ENCODE measurements at places on chromosomes 13 and 19.

DNA sequence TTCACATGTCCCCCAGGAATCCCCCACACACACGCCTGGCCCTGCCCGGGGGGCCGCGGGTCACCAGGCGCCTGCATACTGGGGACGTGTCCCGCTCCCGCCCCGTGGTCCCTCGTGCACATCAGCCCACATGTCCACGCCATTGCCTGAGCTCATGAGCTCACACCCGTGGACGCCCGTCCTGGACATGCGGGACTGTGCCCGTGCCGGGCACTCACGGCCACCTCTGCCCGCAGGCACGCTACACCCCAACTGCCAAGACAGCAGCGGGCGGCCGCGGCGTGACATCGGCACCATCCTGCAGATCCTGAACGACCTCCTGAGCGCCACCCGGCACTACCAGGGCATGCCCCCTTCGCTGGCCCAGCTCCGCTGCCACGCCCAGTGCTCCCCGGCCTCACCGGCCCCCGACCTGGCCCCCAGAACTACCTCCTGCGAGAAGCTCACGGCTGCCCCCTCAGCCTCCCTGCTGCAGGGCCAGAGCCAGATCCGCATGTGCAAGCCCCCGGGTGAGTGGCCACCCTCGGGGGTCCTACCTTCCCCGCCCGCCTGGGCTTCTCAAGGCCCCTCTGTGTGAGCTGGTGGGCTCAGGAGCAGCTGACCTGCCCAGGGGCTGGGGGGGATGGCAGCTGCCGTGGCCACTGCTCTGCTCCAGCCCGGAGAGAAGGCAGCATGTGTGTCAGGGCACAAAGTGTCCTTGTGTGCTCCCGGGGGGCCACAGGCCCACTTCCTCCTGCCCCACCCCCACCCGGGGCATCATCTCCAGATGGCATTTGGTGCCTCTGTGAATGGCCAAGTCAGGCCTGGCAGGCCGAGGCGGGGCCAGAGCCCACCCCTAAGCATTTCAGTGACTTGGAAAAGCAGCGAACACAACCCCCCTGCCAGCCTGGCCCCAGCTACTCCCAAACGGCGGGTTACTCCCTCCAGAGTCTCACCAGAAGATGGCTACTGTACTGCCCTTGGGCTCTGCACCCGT lies 7.1 kb downstream of the MIDN start:
- no peak for DNase-seq
- peaks cover 60% of the 10 kb centered on the region for H3K36me3 ChIP-seq
- peak overlapping the region; percentile 27 for H3K27ac ChIP-seq
- H3K4me1 ChIP-seq = peaks cover 66% of the 10 kb centered on the region
- H3K4me3 ChIP-seq = no peak overlapping the region

GRCh38 chr19:58227964-58228584 lies 640 bp upstream of the ZNF544 start:
- no peaks in the 10 kb centered on the region for H3K27me3 ChIP-seq
- peaks cover 13% of the 10 kb centered on the region for H3K4me1 ChIP-seq
- H3K36me3 ChIP-seq = peaks cover 34% of the 10 kb centered on the region

DNA sequence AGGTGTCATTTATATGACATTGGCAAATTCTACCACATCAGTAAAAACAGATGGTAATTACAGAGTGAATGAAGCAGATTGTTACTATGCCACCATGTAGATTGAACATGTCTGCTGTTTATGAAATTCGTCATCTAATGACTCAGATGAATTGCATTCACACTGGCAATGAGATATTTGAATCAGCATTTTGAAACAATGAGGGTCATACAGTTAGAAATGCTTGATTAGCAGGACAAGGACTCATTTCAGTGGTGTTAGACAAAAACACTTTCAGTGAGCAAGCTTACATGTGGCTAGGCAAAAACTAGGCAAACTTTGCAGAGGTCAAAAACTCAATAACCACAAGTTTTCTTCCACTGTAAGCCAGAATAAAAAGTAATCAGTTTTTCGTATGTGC lies 1165.0 kb downstream of the SLITRK1 start:
- no peaks in the 10 kb centered on the region for H3K4me1 ChIP-seq
- no peak overlapping the region for H3K27ac ChIP-seq
- H3K4me3 ChIP-seq = no peak overlapping the region
- DNase-seq = no peak

- no peaks in the 10 kb centered on the region for H3K36me3 ChIP-seq
- no peak overlapping the region for H3K4me3 ChIP-seq
- no peak overlapping the region for H3K27ac ChIP-seq
- no peak for DNase-seq
- H3K4me1 ChIP-seq = no peaks in the 10 kb centered on the region
Observed at GRCh38 chr13:43567608-43568007, 219.2 kb downstream of the ENOX1 start.

DNA sequence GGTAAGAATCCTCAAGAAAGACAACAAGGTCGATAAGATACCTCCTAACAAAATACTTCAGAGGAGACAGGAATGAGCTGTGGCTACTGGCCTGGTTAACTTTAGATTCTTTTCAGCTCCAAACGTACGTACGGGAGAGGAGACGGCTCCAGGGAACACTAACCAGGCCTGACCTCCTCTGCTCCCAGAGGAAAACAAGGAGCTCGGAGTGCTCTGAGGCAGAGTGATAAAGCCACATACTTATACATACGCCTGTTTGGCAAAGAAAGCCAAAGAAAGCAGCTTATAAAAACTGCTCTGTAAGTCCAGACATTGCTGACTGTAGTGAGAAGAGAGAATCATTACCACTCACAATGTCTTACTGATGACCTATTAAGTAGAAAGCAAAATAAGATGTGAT lies 263.9 kb downstream of the MZT1 start:
- DNase-seq = no peak
- no peaks in the 10 kb centered on the region for H3K4me1 ChIP-seq
- no peaks in the 10 kb centered on the region for H3K27me3 ChIP-seq

DNA sequence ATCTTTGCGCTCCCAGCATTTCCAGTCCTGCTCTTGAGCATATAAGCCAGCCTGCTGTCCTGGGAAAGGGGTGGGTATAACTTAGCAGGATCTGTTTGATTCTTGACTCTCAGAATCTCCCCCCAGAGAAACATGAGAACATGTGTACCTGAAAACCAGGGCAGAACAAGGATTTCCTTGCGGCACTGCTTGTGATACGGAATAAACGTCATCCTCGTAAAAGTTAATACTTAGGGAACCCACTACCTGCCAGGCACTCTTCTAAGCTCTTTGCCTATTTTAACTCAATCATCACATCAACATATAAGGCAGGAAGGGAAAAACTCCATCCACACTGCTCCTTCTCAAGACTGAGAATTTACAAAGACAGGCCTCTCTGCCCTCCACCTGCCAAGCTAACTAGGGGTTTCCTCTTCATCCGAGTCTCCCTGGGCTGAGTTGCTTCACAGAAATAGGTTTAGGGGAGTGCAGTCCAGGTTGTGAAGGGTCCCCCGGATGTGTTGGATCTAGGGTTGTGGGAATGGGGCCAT lies 1.1 kb downstream of the ZNF653 start:
- DNase-seq = no peak
- no peaks in the 10 kb centered on the region for H3K27me3 ChIP-seq
- peak overlapping the region; percentile 91 for H3K4me3 ChIP-seq
- H3K4me1 ChIP-seq = peaks cover 22% of the 10 kb centered on the region

- peak overlapping the region; percentile 94 for H3K27ac ChIP-seq
- no peaks in the 10 kb centered on the region for H3K27me3 ChIP-seq
- peak overlapping the region; percentile 85 for H3K4me3 ChIP-seq
- peaks cover 31% of the 10 kb centered on the region for H3K36me3 ChIP-seq
Observed at GRCh38 chr13:49494645-49495044, 1.1 kb upstream of the PHF11 start.

DNA sequence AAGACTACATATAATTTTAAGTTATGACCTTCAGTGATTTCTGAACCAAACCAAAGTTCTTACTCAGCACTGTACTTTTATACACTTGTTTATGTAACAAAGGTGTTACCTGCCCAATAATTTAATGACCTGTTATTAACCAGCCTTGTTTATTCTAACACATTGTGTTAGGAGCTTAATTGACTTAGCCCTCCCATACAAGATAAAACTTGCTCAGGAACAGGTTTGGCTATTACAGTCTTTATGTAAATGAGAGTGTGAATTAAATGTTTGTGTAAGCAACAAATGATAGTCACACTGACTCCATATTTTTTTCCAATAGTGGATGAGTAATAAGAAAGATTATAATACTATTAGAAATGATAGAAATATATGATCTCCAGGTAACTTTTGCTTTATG lies 51.8 kb upstream of the MYCBP2 start:
- no peak for DNase-seq
- no peak overlapping the region for H3K27ac ChIP-seq
- no peaks in the 10 kb centered on the region for H3K27me3 ChIP-seq
- no peak overlapping the region for H3K4me3 ChIP-seq
- peaks cover 21% of the 10 kb centered on the region for H3K4me1 ChIP-seq
- no peaks in the 10 kb centered on the region for H3K36me3 ChIP-seq

DNA sequence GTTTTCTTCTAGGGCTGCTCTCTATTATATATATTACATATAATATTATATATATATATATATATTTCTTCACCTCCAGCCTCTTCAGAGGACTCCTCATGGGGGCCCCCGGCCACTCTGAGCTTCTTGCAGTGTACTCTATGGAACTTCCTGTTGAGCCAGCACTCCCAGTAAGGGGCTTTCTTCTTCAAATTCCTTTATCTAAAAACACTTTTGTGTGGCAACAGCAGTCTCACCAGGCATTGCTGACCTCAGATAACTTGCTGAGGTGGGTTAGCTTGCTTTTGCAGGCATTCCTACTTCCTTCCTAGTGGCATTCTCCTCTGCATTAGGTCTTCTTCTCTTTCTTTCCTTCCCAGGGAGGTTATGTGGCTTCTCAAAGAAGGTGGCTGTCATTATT lies 381.5 kb downstream of the MYO16 start:
- H3K27ac ChIP-seq = no peak overlapping the region
- no peak overlapping the region for H3K4me3 ChIP-seq
- H3K36me3 ChIP-seq = no peaks in the 10 kb centered on the region
- no peaks in the 10 kb centered on the region for H3K4me1 ChIP-seq
- H3K27me3 ChIP-seq = no peaks in the 10 kb centered on the region

- no peak for DNase-seq
- H3K4me3 ChIP-seq = no peak overlapping the region
- no peaks in the 10 kb centered on the region for H3K4me1 ChIP-seq
- no peaks in the 10 kb centered on the region for H3K27me3 ChIP-seq
- no peak overlapping the region for H3K27ac ChIP-seq
Observed at GRCh38 chr19:23345838-23346237, 49.4 kb downstream of the ZNF91 start.

- no peak overlapping the region for H3K27ac ChIP-seq
- H3K4me1 ChIP-seq = no peaks in the 10 kb centered on the region
- no peak overlapping the region for H3K4me3 ChIP-seq
- no peaks in the 10 kb centered on the region for H3K27me3 ChIP-seq
Observed at GRCh38 chr13:24308068-24308445, 1.3 kb upstream of the C1QTNF9 start.

GRCh38 chr19:36121486-36122124 lies 6.3 kb downstream of the TBCB start:
- H3K4me1 ChIP-seq = no peaks in the 10 kb centered on the region
- no peak overlapping the region for H3K4me3 ChIP-seq
- no peak overlapping the region for H3K27ac ChIP-seq
- no peaks in the 10 kb centered on the region for H3K27me3 ChIP-seq
- no peak for DNase-seq
- H3K36me3 ChIP-seq = peaks cover 52% of the 10 kb centered on the region

DNA sequence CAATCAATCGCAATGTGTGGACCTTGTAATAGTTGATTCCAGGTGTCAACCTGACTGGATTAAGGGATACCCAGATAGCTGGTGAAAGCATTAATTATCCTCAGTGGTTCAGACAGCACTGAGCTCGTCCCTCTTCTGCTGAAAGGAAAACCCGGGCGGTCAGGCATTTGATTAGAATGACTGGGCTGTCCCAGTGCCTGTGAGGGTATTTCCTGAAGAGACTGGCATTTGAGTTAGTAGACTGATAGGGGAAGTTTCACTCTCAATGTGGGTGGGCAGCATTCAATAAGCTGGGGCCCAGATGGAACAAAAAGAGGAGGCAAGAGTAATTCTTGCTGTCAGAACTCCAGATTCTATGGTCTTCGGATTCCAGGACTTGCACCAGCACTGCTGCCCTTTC lies 31.9 kb downstream of the KPNA3 start:
- H3K4me1 ChIP-seq = peaks cover 4% of the 10 kb centered on the region
- DNase-seq = no peak
- no peaks in the 10 kb centered on the region for H3K36me3 ChIP-seq
- H3K4me3 ChIP-seq = no peak overlapping the region
- no peak overlapping the region for H3K27ac ChIP-seq

DNA sequence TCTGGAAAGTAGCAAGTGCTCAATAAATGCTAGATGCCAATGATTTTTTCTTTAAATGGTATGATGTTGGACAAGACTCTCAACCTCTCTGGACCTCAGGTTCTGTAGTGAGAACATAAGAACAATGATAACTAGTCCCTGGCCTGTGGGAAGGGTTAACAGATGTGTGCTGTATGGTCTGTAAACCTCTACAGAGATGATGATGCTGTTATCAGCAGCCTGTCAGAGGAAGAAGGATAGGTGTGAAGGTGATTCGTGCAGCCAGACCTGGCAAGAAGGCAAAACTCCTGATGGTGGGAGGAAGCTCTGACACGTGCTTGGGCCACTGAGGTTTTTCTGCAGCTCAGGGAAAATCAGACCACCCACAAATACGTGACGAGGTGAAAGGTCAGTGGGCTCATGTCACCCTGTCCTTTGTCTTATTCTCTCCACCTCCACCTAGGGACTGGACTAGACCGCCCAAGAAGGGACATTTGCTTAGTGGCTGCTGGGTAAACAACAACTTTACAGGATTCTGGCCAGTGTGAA lies 36.7 kb upstream of the UBL3 start:
- no peaks in the 10 kb centered on the region for H3K36me3 ChIP-seq
- no peaks in the 10 kb centered on the region for H3K27me3 ChIP-seq
- H3K4me1 ChIP-seq = no peaks in the 10 kb centered on the region
- no peak overlapping the region for H3K4me3 ChIP-seq
- no peak for DNase-seq
- no peak overlapping the region for H3K27ac ChIP-seq

GRCh38 chr13:51849145-51850101 lies 4.4 kb upstream of the TMEM272 start:
- H3K4me3 ChIP-seq = no peak overlapping the region
- H3K36me3 ChIP-seq = no peaks in the 10 kb centered on the region
- H3K27me3 ChIP-seq = no peaks in the 10 kb centered on the region
- DNase-seq = peak; percentile 34
- H3K27ac ChIP-seq = no peak overlapping the region

Data from CD14-positive monocyte (primary cell).